Activated CD8-positive, alpha-beta memory T cell treated with anti-CD3 and anti-CD28 coated beads, Interleukin-2, amount 50 U/mL, for 4 hours (primary cell): ENCODE measurements at places on chromosomes 3 and 15.

- no peak for DNase-seq
Observed at GRCh38 chr3:23959135-23959900, 14.2 kb downstream of the NR1D2 start.

- no peak for DNase-seq
Observed at GRCh38 chr3:177672252-177672911, 475.1 kb upstream of the TBL1XR1 start.

DNA sequence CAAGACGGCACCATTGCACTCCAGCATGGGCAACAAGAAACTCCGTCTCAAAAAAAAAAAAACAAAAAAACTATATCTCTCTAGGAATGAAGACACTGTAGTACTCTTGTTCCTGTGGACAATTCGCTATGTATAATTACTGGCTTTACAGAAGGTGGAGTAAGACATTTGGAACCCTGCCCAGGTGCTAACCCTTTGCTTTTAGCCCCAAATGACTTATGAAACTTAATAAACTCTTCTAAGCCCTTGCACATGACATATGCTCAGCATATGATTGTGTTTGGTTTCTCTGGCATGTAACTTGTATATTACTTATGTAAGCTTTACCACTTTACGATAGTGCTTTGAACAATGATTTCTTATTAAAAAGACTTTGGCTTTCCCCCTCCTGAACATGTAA is 27.3 kb upstream of the PRTG start:
- no peak for DNase-seq

GRCh38 chr15:53807501-53807900 is 48.0 kb upstream of the WDR72 start:
- DNase-seq: no peak

GRCh38 chr3:161203485-161204098 is 17.5 kb upstream of the NMD3 start:
- no peak for DNase-seq

DNA sequence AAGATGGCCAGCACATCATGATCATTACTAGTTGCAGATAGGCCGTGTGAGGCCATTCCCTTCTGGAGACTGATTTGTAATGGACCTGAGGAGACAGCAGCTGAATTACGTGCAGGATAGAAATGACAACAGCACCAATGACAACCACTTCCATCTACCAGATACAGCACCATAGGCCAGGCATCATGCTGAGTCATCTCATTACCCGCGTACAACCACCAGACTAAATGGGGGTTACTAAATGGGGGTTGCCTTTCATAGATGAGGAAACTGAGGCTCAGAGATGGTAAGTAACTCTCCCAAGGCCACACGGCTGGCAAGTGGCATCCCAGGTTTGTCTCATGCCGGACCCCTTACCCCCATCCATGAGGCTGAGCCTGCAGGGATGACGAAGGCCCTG is 32.8 kb upstream of the FAM107A start:
- no peak for DNase-seq

- no peak for DNase-seq
Observed at GRCh38 chr15:45114751-45115085, 592 bp downstream of the DUOXA2 start.

GRCh38 chr3:197942956-197943556 is 6.9 kb upstream of the RPL35A start:
- DNase-seq: no peak

DNA sequence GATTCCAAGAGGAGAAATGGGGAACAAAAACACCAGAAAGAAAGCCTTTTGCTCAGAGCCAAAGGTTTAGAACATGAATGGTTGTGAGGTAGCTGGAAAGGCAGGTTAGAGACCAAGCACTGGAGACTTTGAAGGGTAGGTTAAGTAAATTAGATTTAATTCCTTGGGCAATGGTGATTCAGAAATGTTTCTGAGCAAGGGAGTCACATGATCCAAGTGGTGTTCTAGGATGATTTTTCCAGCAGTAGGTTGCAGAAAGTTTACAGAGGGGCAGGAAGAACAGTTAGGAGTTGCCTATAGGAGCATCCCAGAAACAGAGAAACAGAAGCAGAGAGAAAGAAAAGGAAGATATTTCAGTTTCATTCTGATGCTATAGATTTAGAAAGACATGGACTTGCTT is 139.8 kb downstream of the WDR76 start:
- no peak for DNase-seq

DNA sequence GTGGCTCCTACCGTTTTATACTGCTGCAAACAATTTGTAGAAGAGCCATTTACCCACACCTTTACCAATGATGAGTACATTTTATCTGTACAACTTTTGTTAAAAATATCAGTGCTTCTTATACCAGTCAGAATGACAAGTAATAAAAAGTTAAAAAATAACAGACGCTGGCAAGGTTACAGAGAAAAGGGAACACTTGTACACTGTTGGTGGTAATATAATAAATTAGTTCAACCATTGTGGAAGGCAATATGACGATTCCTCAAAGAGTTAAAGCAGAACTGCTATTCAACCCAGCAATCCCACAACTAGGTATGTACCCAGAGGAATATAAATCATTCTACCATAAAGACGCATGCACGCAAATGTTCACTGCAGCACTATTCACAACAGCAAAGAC is 51.9 kb downstream of the ARRDC4 start:
- DNase-seq: no peak

GRCh38 chr15:67300266-67301025 is 45.9 kb downstream of the IQCH start:
- no peak for DNase-seq

DNA sequence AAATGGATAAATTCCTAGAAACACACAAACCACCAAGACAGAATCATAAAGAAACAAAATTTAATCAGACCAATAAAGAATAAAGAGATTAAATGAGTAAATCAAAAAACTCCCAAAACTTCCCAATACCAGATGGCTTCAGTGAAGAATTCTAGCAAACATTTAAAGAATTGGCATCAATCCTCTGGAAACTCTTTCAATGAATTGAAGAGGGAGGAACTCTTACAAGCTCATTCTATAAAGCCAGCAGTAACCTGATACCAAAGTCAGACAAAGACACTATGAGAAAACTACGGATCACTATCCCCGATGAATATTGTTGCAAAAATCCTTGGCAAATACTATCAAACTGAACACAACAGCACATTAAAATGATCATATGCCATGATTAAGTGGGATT is 81.9 kb upstream of the SLCO2A1 start:
- no peak for DNase-seq

DNA sequence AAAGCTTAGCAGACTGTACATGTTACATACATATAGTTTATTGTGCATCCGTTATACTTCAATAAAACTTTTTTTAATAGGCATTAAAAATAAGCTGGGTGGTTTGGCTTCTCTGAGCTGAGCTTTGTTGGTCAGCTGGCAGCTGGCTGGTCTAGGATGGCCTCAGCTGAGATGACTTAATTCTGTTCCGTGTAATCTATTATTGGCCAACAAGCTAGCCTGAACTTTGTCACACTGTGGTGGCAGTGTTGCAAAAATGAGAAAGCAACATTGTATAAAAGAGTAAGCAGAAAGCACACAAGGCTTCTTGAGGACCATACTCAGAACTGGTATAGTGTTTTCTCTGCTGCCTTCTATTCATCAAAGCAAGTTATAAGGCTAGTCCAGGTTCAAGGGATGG is 45.2 kb downstream of the CGGBP1 start:
- no peak for DNase-seq

DNA sequence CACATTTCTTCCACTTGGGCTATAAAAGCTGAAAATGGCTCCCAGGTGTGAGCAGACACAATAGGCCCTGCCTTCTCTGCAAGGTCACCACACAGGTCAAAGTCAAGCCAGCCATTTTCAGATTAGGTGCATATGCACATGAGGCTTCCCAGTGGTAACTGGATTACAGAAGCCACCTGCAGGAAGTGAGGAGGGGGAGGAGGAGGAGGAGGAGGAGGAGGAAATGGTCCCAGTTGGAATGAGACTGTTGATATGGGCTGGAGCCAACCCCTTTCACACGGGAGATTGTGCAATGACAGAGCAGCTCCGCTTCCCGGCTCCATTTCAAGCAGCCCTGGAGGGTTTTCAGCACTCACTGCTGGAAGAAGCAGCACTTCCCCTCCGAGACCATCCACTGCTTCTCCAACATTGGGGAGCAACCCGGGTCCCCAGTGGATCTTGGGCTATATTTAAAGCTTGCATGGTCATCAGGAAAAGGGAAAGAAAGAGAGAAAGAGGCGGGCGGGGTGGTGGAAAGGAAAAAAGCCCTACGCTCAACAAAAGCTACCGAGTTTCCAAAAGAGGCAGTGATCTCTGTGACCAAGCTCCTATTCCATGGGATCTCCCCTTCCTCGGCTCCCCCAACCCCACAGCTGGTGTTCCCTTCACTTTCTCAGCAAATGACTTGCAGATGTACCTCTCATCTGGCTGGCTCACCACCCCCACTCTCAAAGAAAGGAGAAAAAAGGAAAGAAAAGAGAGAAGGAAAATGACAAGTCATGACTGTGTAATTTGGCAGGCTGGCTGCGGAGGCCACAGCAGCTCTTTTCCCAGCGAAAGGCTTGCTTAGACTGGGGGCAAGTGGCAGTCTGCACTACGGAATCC is 58.3 kb downstream of the LRIG1 start:
- no peak for DNase-seq

GRCh38 chr15:27764339-27764738 is 334.8 kb downstream of the OCA2 start:
- no peak for DNase-seq

GRCh38 chr15:63908991-63909390 is 75.2 kb upstream of the HERC1 start:
- DNase-seq: no peak

DNA sequence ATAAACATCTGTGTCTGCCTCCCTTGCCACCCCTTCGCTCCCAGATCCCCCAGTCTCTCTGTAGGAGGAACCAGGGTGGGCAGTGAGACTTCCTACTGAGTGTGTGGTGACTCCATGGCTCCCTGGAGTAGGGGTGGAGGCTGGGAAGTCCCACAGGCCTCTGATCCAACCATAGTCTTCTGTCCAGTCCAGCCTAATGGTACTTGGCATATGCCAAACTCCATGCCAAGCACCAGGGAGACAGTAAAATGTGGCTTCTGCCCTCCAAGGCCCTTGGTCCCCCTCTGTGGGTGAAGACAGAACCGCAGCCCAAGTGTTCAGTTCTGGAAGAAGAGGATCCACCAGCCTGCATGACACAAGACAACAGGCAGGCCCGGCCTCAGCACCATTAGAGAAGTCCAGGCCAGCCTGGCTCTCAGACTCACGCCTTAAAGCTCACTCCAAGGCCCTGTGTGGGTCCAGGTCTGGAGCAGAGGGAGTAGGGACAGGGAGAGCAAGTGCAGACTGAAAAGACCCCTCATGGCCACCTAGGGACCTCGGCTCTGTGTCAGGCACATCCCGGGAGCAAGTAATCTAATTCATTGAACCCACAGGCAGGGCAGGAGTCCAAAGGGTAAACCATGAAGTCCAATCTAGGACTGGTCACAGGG is 112.7 kb downstream of the ETFA start:
- DNase-seq: peak; percentile 4

- DNase-seq: no peak
Observed at GRCh38 chr15:64066451-64066850, 20.2 kb upstream of the DAPK2 start.

- DNase-seq: no peak
Observed at GRCh38 chr3:152737021-152737908, 97.7 kb upstream of the P2RY1 start.

- no peak for DNase-seq
Observed at GRCh38 chr3:123769356-123769743, 114.8 kb downstream of the MYLK start.

- no peak for DNase-seq
Observed at GRCh38 chr15:78702609-78703333, 61.8 kb upstream of the CHRNB4 start.

- peak; percentile 37 for DNase-seq
Observed at GRCh38 chr15:56244811-56245576, 1.3 kb upstream of the RFX7 start.

DNA sequence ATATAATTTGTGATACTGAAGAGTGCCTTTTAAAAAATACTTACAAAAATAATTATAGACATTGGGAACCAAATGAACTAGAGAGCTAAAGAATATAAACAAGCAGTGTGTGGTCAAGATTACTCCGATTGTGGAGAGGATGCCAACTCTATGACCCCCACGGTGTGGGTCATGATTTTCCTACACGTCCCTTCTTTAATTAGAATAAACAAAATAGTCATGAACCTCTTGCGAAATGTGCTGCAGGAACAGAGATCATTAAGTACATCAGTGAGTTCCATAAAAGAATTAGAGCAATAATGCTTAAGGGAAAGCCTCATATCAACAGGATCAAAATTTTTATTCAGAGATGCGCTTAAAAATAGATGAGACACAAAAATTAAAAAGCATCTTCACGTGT is 476.6 kb upstream of the ROBO1 start:
- no peak for DNase-seq

DNA sequence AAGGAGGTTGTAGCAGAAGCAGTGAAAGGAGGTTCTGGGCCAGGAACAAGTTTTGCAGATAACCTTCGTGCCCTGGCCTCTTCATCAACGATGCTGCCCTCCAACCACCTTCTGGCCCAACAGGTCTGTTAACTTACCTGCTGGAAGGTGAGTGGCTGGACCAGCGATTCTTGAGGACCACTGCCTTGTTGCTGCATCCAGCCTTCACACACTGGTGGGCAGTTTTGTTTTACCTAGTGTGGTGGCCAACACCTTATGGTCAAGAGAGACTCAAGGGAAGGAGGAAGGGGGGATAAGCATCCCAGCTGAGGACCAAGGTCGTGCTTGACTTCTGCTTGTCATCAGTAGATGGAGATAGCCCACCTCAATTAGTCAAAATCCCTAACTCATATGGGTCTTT is 7.8 kb upstream of the MAGEF1 start:
- DNase-seq: no peak

DNA sequence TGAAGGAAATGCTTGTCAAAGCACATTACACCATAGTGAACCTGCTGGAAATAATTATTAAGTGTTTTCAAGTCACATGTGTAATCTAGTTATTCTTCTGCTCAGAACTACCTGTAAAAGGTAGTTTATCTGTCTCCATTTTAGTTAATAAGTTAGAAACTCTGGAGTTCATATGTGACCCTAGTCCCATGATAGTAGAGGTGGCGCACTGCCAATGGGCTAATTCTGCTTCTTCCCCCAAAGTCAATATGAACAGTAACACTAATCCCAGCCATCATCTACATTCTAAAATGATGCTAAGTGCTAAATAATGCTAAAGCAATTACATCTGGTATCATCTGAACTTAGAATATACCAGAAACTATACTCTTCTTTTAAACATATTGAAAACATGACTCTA is 361.0 kb upstream of the NECTIN3 start:
- DNase-seq: no peak
